ENCODE measurements at places on chromosomes 11 and 22. TPM values are rescaled to one million over a fixed set of nuclear protein-coding genes. Genes with fewer than 3 reads are reported as not detected.

GRCh38 chr11:7639643-7640025, 33.7 kb downstream of the CYB5R2 start:
- H3K4me1 ChIP-seq, result peaks cover 11% of the 10 kb centered on the region
- no peak overlapping the region for H3K4me3 ChIP-seq
- H3K36me3 ChIP-seq, result peaks cover 44% of the 10 kb centered on the region
- H3K27ac ChIP-seq, result no peak overlapping the region

DNA sequence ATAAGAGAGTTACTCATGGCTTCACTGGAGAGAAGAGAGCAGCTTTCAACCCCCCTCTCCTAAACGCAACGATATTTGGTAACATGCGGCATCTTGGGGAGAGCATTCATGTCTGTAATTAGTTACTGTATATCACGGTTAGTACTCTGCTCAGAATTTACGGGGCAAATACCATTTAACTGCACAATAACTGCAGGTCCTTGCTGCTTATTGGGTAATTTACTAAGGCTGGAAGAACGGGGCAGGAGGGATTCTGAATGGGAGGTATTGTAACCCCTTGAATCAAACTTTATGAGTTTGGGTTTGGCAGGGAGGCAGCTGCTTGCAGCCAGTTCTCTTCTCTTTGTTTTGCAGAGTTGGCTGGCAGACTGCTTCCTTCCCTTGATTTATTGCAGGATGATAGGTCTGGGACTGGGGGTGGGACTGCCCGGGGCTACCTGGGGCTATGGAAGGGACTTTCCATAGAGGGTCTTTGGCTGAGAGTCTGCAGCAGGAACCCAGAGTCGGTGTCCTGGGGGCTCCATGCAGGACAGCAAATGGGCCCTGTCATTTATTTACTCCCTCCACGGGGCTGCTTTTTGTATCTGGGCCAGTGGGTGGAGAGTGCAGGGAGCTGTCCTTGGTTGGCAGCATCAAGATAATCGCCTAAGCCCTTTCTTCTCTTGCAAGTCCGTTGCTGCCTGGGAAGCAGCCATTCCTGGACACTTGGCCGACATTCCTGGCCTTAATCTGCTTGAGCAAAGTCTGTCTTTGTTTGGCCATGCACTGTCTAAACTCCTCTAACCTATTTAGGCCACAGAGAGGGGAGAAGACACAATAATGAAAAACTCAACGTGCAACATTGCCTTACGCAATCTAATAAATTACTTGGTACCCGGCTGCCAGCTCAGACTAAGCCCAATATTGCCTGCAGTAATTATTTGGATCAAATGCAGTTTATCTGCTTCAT, 188.9 kb downstream of the ST3GAL4 start:
- no peaks in the 10 kb centered on the region for H3K4me1 ChIP-seq
- H3K4me3 ChIP-seq, result no peak overlapping the region
- no peak for DNase-seq
- H3K27ac ChIP-seq, result no peak overlapping the region
- H3K27me3 ChIP-seq, result no peaks in the 10 kb centered on the region

Gene APOA4
- not detected for total RNA-seq

Gene MUC5AC
- not detected for total RNA-seq

Gene GPHA2
- total RNA-seq, result not detected

- no peaks in the 10 kb centered on the region for H3K27me3 ChIP-seq
- no peaks in the 10 kb centered on the region for H3K36me3 ChIP-seq
- no peaks in the 10 kb centered on the region for H3K4me1 ChIP-seq
- H3K27ac ChIP-seq, result no peak overlapping the region
- no peak for DNase-seq
These were observed 63.6 kb downstream of the MTNR1B start for GRCh38 chr11:93033093-93033492.

GRCh38 chr22:44459041-44459440, 39.0 kb downstream of the RTL6 start:
- H3K36me3 ChIP-seq, result no peaks in the 10 kb centered on the region
- no peaks in the 10 kb centered on the region for H3K4me1 ChIP-seq
- no peaks in the 10 kb centered on the region for H3K27me3 ChIP-seq
- DNase-seq, result peak; percentile 32

DNA sequence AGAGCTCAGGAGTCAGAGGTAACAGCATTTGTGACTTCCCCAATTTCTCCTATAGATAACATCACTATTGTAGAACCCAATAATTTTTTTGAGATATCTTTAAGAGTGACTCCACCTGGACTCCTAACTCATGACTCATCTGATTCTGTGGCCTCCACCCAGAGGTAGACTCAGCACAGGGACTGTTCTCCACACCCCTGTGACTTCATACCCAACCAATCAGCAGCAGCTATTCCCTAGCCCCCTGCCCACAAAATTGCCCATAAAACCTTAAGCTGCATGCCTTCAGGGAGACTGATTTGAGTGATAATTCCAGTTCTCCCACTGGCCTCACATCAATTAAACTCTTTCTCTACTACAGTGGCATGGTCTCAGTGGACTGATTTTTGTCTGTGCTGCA, 475.4 kb upstream of the FAT3 start:
- H3K4me3 ChIP-seq, result no peak overlapping the region
- H3K4me1 ChIP-seq, result no peaks in the 10 kb centered on the region
- H3K27me3 ChIP-seq, result no peaks in the 10 kb centered on the region
- no peak for DNase-seq
- no peak overlapping the region for H3K27ac ChIP-seq

DNA sequence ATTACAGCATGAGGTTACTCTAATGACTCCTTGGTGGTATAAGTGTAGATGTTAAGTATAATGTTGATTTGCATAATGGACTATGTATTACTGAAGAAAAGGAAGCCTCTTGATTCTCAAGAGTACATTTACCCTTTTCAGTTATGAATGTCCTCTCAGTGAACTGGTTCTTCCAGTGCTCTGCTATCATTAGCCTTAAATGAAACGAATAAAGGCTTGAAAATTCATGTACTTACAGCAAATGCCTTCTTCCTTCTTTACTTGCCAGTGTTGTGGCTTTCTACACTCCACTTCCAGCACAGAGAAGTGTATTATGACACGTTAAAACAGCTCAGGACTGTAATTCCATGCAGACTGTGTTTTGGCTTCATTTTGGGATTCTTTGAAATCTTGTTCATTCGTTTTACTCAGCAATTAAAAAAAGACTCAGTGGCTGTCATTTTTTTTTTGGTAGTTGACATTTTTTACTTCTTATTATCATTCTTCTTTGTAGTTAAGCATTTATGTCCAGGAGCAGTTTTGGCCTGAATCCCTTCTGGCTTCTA, 96.9 kb downstream of the MTMR3 start:
- H3K4me1 ChIP-seq, result peaks cover 20% of the 10 kb centered on the region
- no peak for DNase-seq
- H3K27me3 ChIP-seq, result no peaks in the 10 kb centered on the region
- no peak overlapping the region for H3K4me3 ChIP-seq

Gene GALNT18
- 26.8 TPM for total RNA-seq

Gene MMP13
- total RNA-seq, result not detected
